ENCODE measurements at places on chromosomes 7 and 10. TPM values are rescaled to one million over a fixed set of nuclear protein-coding genes. Genes with fewer than 3 reads are reported as not detected.

DNA sequence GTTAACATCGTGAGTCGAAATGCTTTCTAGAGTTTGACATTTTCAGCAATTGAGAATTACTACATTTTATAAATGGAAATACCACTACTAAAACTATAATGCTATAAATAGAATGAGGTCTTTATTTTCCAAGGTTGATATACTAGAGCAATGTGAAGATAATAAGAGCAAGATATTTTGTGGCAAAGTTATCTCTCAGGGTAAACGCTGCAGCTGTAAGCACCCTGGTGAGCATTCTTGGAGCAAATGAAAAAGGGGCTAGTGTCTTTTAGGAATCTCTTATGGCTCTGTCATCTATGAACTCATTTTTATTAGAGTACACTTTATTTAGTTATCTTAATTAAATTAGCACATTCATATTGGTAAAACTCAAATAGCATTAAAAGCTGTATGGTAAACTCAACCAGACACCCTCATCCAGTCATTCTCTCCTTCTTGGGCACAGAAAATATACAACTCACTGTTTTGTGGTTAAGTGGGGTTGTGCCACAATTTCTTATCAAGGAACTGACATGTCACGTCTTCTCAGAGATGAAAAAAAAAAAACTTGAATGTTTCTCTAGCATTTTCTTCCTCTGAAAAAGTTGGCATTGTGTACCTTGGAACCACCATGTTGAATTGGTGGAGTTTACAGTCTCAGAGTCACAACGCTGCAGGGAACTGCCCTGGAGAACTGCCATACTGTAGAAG is 289.5 kb upstream of the PFKP start:
- DNase-seq = no peak

DNA sequence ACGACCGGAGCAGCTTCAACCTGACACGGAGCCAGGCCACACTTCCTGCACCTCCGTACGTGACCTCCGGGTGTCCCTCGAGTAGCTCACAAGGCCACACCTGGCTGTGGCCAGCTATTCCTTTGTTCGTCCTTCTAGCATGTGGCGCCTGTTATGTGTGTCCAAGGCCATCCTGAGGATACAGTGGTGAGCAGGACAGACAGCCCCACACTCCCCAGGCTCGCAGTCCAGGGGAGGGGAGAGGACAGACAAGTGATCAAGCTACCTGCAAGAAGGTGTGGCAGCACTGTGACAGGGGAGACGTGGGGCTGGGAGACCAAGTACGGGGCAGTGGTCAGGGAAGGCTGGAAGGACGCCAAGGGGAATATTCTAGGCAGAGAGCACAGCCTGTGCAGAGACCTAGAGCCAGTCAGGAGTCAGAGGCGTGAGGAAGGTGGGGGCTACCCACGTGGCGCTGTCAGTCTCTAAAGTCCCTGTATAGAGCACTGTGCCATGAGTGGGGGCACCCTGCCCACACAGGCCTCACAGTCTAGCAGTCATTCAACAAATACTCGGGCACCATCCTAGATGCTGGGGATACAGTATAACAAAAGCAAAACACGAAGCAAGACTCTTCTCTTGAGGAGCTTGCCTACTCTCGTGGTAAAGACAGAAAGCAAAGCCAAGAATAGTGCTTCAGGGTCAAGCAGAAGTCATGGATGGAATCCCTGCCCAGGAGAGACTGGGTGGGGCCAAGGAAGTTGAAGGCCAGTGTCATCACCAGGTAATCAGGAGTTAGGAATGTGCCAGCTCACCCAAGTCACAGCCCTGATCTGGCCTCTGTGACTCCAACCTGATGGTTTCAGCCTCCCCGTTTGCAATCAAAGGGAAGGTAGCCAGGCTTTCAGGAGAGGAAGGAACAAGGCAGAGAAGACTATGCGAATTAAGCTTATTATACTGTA is 58.6 kb downstream of the PROSER2 start:
- DNase-seq = no peak

- DNase-seq = no peak
Measured at GRCh38 chr10:45442662-45443061, 68.6 kb downstream of the ALOX5 start.

DNA sequence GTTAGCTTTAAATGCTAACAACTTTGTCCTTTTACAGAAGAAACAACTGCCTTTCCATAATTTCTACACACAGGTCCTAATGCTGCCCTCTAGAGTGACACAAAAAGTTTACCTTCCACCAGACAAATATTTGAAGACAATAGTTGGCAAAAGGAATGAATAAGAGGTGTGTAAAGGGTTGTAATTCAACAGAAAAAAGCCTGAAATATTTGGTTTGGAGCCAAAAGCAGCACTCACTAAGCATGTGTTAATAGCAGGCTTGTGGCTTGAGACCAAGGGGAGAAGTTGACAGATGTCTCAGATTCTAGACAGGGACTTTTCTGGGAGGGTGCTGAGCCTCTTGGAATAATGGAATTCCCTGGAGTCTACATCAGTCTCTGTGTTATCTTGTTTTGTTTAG is 156.2 kb upstream of the GALNT17 start:
- DNase-seq = no peak

ITPRID1 gene
- not detected for total RNA-seq

TRPV5 gene
- total RNA-seq = not detected
